ENCODE measurements at places on chromosomes 4 and X.

DNA sequence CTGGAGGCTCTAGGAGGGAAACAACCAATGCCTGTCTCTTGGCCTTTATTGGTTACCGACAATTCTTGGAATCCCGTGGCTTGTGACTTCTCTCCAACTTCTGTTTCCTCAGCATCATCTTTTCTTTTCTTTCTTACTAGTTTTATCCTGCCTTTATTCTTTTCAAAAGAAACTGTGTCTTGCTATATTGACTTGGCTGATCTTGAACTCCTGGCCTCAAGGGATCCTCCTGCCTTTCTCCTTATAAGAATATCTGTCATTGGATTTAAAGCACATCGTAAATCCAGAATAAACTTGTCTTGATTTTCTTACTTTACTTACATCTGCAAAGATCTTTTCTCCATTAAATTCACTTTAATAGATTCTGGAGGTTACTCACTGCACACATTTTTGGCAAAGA is 49.9 kb upstream of the UGT2B10 start:
- DNase-seq = no peak

DNA sequence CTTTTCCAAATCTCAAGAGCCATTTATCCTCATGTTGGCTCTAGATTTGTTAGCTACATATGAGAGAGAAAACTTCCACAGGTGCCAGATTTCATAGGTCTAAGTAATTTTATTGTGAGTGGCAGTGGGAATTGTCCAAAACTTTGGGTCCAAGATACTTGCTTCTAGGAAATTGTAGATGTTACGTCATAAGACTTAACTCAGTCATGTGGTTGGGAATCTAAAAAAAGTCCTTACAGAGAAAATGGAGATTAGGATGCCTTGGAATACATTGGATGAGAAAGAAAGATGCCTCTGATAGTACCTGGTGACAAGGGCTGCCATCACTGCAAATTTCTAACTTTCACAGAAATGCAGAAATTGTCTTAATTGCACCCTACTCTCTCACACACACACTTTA is 506.5 kb downstream of the C4orf33 start:
- no peak for DNase-seq

DNA sequence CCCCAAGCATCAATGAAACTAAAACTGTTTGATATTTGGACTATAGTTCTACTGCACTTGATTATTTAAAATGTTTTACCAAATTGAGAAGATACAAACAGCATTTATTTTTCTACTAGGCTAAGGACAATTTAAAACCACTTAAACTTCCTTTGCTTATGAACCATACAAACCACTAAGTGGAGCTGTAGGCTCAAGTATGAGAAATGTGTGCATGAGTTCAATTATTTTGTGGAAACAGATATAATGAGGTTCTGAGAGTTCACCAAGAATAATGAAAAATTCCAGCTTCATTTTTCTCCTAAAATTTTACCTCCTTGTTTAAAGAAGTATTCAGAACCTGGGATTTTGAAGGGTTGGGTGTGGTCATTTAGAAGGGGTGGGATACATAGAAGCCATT is 63.1 kb downstream of the SERPINA7 start:
- no peak for DNase-seq

DNA sequence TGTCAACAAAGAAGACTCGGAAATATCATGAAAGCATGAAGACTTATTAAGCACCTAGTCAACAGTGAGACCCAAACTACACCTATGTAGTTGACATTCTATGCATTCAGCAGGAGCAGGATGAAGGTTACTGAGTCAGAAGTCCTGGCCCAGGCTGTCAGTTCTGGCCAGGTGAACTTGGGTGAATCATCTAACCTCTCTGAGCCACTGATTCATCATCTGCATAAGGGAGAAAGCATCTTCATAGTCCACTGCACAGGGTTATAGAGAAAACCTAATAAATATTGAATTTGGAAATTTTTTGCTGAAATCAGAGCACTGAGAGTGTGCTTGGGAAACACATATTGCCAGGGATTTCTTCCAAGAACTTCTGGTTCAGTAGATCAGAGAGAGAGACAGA is 296.0 kb upstream of the SFRP2 start:
- DNase-seq = no peak

GRCh38 chrX:107506596-107507031 is 57.2 kb downstream of the FRMPD3 start:
- DNase-seq = no peak

DNA sequence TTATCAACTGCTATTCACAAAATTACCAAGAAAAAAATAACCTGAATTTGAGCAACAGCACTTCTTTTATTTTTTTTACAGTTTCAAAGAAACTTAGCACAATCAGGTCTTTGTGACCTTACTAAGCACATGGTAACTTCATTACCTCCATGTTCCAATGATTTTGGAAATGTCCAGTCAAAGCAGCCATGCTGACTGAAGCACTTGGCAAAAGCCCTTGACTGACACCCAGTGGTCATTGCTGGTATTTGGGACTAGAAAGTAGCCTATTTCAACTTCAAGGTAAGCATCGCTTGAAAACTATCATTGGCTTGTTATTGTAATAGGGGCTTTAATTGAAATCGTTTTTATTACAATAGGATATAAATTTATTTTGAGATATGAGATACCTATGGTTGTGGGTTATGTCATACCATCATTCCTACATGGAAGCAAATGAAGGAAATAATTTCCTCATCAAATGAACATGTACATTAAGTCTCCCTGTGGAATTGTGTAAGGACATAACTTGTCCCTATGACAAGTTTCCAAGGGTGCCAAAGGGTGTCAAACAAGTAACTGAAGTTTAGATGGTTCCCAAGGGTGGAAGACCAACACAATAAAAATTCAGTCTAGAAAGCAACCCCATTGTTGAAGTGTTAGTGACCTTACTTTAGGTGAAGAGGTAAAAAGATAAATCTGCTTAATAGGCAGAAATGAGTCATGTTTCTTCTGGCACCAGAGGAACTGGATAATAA is 15.2 kb upstream of the ANXA10 start:
- DNase-seq = peak; percentile 22

GRCh38 chrX:101668143-101668542 is 8.5 kb upstream of the ARMCX2 start:
- DNase-seq = no peak

- no peak for DNase-seq
Observed at GRCh38 chr4:38925492-38926413, 58.1 kb downstream of the FAM114A1 start.

GRCh38 chr4:6730603-6731317 is 14.8 kb downstream of the BLOC1S4 start:
- no peak for DNase-seq

- DNase-seq = no peak
Observed at GRCh38 chr4:186999686-187000085, 276.0 kb upstream of the FAT1 start.

DNA sequence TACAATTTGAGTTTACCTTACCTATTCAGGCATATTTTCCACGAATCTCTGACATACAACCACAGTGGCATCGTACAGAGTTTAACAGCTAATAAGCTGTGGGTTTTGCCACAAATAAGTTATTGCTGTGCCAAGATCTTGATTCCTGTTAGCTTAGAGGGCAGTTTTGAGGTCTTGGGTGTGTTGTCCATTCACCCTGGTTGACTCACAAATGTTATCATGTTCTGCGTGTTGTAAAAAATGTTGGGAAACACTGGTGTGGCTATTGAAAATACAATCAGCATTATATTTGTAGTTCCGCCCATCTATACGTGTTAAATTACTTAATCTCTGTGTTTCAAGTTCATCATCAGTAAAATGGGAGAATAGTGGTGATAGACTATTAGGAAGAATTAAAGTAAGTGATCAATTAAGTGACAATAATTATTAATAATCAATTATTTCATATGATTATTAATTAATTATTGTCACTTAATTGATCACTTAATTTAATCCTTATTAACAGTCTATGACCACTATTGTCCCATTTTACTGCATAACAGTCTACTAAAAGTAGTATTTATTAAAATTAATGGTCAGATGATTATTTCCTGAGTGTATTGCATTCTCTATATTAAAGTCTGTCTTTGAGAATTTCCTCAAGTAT is 96.3 kb downstream of the TMA16 start:
- DNase-seq = no peak

DNA sequence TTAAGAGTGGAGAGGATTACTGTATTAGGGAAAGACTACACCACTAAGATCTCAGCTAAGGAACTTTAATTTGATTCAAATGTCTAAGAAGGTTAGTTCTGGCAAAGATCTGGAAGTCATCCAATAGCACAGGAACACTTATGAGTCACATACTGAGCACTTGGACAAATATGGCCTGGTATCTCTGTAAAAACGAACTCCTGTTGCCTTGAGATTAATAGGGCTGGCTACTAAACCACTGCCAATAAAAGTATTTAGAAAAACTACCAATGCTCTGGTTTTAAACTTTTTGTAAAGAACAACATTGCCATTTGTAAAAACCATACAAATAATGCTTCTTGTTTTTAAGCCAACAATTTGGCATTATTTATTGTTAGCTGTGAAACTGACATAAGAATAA is 70.5 kb downstream of the SEC24D start:
- no peak for DNase-seq

- DNase-seq = no peak
Observed at GRCh38 chr4:59339631-59340030, 1860.5 kb upstream of the ADGRL3 start.

GRCh38 chr4:848803-849477 is 23.0 kb upstream of the CPLX1 start:
- DNase-seq = no peak

DNA sequence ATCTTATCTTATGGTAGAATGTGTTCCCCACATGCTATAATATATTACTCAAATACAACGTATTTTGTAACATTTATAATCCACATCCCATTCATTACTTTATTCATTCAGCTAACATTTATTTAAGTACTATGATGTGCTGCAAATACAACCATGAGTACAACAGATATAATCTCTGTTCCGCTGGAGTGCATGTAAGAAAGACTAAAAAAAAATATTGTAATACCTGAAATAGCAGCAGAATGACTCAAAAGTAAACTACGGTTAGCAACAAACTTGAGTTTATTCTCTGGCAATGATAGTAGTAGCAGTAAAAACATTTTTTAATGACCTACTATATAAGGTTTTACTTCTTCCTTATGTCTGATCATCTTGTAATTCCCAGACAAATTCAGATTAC is 1776.3 kb downstream of the STIM2 start:
- no peak for DNase-seq

GRCh38 chrX:83845397-83845796 is 15.5 kb upstream of the CYLC1 start:
- peak; percentile 2 for DNase-seq

DNA sequence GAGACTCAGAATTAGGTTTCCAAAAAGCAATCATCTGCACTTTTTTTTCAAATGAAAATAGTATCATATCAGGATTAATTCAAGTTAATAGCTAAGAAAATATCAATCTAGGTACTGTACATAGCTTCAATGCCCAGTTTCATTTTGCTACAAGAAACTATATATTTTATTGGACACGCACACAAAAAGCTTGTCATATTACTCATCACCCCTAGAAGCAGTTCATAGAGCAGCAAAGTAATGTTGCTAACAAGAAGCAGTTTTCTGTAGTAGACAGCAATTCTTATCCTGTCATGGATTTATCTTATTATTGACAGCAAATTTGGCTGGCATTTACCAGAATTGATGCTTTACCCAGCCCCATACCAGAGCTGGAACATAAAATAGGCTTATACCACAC is 52.3 kb upstream of the LSM6 start:
- no peak for DNase-seq

- no peak for DNase-seq
Observed at GRCh38 chr4:15349531-15349935, 78.3 kb upstream of the C1QTNF7 start.

GRCh38 chrX:100980608-100981497 is 11.3 kb downstream of the ARL13A start:
- DNase-seq = no peak

GRCh38 chr4:135256111-135256510 is 1054.5 kb upstream of the PABPC4L start:
- DNase-seq = no peak

DNA sequence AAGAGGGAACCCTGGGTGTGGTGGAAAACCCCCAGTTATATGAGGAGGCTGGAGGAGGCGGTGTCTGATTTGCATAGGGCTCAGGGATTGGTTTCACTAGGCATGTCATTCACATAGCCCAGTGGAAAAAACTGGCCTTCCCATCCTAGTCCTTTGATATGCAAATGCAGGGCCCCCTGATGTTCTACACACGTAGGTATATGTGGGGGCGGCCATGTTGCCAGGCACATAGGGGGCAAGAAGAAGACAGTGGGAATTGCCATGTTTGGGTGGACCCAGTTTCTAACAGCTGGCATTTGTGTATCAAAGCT is 34.0 kb upstream of the ENPP6 start:
- DNase-seq = no peak

- no peak for DNase-seq
Observed at GRCh38 chrX:149032449-149032848, 472.7 kb downstream of the IDS start.

GRCh38 chr4:154452798-154453346 is 38.7 kb downstream of the DCHS2 start:
- DNase-seq = no peak

GRCh38 chr4:100889898-100890297 is 372.1 kb upstream of the EMCN start:
- no peak for DNase-seq

GRCh38 chrX:120672389-120672788 is 42.5 kb upstream of the C1GALT1C1 start:
- DNase-seq = no peak

GRCh38 chr4:56976283-56976836 is 1.0 kb downstream of the NOA1 start:
- no peak for DNase-seq

- peak; percentile 28 for DNase-seq
Observed at GRCh38 chrX:116436358-116436816, at the start of gene SLC6A14. SLC6A14 (plus strand) TSS chrX:116436606; CDS start chrX:116436710, 104 bp downstream.

DNA sequence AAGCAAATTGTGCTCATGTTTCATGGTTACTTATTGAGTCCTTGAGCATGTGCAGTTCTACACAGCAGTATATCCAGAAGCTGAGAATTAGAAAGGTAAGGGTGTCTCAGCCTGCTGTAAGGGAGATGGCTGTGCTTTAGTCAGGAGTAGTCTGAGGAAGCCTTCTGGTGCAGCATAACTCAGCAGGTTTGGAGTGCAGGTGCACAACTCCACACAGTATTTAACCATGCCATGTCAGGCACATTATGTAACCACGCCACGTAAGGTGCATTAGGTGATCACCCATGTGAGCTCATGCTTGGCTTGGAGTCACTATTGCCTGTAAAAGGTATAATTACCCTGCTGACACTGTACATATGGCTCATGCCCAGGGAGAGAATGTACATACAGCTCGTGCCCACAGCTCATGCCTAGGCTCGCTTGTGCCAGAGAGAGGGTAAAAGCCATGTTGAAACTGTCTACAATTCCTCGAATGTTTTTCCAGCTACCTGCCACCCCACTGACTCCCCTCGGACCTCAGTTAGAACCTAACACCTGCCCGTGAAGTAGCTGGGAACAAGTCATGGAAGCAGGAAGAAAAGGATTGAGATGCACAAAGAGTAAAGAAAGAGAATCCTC is 37.8 kb downstream of the UCHL1 start:
- DNase-seq = no peak

GRCh38 chr4:12861422-12861821 is 622.7 kb downstream of the RAB28 start:
- DNase-seq = no peak

GRCh38 chr4:23232987-23233386 is 540.2 kb downstream of the GBA3 start:
- DNase-seq = no peak

Measured in NCI-H1048 (cell line).